Kasumi-1 (cell line): ENCODE measurements at places on chromosomes 5 and 9.
A peak's percentile ranks its signal among the peaks of the same experiment; 100 is the strongest.

- no peak for DNase-seq
Measured at GRCh38 chr5:79595086-79595485, 17.2 kb upstream of the TENT2 start.

DNA sequence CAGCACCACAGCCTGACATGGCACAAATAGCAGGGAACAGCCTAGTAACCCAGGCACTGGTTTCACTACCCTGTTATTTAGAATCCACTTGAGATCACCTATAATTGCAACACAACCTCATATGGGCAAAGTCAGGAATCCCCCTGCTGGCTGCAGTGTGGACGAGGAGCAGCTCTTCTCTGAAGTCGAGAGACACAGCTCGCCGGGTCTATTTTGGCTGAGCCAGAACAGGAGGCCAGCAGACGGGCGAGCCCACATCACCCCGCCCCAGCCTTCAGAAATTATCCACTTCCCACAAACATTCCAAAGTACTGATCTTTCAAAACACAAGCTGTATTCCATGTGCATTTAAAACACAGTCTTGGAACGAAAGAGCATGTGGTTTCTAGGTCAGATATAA, 179.0 kb downstream of the ROR2 start:
- no peak for DNase-seq

GRCh38 chr5:150092159-150092787, 5.9 kb upstream of the CSF1R start:
- DNase-seq = no peak

- DNase-seq = no peak
Measured at GRCh38 chr5:98105681-98106080, 667.8 kb upstream of the RGMB start.

DNA sequence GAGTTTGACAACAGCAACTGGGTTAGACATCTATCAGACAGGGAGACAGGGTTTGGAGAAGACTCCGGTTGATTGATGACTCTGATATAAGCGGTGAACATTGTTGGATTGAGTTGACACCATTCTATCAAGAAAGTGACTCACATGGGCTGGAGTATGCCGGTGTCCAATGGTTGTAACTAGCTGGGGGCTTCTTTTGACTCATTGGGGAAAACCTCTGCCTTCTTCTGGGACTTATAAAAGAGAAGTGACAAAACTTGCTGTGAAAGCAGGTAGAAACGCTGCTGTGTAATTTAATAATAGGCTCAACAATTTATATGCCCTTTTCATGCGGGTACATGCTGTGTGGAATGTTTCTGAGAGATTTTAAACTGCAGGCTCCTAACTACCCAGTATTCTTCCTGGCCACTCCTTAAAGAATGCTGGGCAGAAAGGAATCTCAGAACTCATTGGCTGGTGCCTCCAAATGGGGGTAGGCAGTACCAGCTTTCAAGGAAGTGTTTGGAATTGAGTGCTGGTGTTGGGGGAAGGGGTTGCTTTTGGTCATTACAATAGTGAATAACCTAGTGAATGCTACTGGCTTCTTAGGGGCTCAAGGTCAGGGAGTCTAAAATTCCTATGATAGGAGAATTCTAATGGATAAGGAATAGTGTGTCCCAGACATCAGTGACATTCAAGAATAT, 43.9 kb downstream of the FYB1 start:
- no peak for DNase-seq

DNA sequence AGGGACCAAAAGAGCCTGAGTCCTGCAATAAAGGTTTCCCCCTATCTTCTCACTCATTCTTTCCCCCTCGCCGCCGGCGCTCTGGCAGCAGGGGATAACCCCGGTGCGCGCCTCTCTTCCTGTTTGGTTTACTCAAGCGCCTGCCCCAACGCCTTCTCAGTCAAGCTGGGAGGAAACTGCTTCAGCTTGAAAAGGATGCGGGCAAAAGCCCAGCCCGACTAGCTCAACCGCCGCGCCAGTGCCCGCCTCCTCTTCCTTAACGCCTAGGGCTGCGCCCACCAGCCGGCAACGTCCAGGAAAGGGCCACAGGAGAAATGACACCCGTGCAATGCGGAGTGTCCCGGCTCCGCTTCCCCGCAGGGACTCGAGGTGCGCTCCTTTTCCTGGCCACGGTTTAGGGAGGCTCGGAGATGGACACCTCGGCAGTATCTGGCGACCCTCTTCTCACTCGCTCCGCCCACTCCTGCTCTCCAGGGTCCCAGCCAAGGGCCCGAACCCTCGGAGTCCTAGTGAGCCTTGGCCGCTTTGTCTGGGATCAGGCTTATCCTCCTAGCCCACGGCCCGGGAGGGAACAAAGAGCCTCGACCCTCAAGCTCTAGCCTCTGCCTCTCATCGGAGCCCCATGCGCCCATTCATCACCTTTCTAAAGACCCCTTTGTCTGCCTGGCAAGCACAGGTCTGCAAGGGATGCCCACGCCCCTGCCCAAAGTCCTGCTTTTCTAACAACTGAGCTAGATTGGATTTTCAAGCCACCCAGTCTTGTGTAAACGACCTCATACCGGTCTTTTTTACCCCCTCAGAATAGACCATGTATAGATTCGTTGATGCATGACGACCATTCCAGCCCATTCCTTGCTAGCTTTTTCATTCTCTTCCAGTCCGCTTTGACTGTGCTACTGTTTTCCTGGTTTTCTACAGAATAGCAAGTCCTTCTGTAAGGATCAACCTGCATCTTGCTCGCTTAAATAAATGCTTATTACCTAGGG, 2.0 kb downstream of the ST8SIA4 start:
- peak; percentile 98 for DNase-seq

DNA sequence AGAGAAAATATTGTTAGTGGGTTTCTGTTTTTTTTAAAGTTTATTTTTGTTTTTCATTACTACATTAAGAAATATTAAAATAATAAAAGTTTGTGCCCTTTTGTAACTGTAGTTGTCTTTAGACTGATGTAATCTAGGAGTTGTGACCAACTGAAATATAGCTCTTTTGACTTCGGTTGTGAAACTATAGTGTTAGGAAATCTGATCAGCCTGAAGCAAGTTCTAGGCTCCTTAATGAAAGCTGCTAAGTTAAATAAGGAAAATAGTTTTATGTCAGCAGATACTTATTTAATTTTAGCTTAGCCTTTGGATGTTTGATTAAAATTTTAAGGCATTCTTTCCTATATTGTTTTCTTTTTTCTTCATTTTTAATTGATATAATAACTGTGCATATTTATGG, 14.2 kb downstream of the AP3S1 start:
- DNase-seq = no peak

GRCh38 chr9:75866273-75866871, 24.1 kb upstream of the PCSK5 start:
- peak; percentile 69 for DNase-seq

- DNase-seq = no peak
Measured at GRCh38 chr5:74516211-74516636, 124.3 kb downstream of the ENC1 start.

- peak; percentile 95 for DNase-seq
Measured at GRCh38 chr5:39424736-39425637, at the start of gene DAB2. TSS of gene DAB2 (minus strand) at chr5:39424980. CDS start at chr5:39394320, 30,660 bp downstream.

- no peak for DNase-seq
Measured at GRCh38 chr5:91118354-91118753, 264.8 kb downstream of the ARRDC3 start.

GRCh38 chr9:83477120-83477519, 61.1 kb downstream of the FRMD3 start:
- no peak for DNase-seq

GRCh38 chr9:32350682-32351081, 33.8 kb upstream of the ACO1 start:
- DNase-seq = peak; percentile 45

- no peak for DNase-seq
Measured at GRCh38 chr9:84698323-84698722, 28.8 kb downstream of the NTRK2 start.

DNA sequence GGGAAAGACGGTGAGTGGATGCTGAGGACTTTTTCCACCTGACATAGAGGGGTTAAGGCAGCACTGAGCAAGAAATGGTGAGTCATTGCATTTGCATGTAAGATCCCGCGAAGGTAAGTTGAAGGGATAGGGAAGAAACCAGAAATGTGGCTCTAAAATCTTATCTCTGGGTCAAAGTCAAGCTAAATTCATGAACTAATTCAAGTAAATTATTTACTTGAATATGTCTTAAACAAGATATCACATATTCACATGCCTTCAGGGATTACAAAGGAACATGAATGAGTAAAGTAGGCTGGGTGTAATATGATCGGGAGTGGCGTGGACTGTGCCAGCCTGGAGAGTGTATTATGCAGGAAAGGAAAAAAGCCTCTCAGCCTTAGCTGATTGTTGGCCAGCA, 74.4 kb upstream of the EQTN start:
- no peak for DNase-seq
